ENCODE measurements at places on chromosomes 11 and 22.

DNA sequence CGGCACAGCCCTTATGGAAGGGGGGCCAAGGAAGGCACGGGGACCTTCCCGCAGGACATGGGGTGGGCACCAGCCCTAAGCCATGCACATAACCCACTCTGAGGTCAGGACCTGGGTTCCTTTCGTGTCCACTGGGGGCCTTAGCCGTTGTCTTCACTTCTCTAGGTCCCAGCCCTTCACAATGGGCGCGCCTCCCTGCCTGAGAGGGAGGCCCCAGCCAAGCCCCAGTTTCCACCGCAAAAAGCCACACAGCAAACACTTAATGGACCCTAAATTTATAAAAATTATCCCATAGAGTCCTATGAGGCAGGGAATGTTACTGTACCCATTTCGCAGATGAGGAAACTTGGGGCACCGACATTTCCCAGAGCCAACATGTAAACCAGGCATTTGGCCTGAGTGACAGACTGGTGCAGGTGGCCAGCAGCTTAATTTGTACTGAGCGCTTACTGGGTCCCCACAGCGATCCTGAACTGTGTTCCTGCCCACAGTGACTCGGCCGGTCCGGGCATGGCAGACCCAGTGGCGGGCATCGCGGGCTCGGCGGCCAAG is 1.2 kb downstream of the GAS2L1 start:
- no peak for DNase-seq

DNA sequence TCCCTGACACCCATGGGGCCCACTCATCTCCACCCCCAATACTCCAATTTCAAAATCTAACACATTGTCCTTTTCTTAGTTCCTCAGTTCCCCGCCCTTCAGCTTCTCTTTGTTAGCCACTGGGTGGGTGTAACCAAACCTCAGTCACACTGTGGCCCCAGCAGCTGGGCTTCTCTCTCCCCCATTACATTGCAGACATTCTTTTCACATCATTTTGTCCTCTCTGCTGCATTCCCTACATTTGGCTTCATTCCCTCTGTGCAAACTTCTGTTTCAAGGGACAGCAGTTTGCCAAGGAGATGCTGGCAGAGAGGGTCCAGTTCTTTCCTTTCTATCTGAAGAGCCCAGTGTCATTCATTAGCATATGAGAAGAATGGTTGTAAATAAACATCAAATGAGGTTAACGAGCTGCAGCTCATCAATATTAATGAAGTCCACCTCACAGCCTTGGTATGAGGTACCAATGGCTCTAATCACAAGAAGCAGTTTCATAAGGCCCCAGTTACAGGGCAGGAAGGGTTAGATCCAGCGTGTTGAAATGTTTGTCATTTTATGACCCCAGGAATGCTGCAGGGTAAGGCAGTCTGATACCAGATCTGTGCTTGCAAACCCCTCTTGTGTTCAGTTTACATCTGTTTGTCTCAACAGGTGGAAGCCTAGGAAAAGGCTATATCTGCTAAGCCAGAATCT is 72.3 kb downstream of the ARFGAP2 start:
- DNase-seq: no peak

DNA sequence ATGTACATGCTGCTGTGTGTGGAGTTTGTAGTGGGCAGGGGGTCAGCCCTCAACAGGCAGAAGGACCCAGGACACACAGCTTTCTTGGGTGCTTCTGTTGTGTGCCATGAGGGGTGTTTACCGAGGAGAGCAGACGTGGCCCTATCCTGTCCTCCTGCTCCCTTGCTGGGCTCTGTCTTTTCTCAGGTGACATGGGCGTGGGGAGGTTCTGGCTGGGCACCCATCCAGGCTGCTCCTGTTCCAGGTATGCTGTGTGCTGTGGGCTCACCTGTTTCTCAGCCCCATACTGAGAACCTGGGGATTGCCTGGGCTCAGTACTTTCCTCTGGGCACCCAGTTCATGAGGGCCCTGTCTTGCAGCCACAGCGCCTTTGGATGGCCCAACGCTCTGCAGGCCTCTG is 23.3 kb downstream of the MICALL1 start:
- DNase-seq: no peak

DNA sequence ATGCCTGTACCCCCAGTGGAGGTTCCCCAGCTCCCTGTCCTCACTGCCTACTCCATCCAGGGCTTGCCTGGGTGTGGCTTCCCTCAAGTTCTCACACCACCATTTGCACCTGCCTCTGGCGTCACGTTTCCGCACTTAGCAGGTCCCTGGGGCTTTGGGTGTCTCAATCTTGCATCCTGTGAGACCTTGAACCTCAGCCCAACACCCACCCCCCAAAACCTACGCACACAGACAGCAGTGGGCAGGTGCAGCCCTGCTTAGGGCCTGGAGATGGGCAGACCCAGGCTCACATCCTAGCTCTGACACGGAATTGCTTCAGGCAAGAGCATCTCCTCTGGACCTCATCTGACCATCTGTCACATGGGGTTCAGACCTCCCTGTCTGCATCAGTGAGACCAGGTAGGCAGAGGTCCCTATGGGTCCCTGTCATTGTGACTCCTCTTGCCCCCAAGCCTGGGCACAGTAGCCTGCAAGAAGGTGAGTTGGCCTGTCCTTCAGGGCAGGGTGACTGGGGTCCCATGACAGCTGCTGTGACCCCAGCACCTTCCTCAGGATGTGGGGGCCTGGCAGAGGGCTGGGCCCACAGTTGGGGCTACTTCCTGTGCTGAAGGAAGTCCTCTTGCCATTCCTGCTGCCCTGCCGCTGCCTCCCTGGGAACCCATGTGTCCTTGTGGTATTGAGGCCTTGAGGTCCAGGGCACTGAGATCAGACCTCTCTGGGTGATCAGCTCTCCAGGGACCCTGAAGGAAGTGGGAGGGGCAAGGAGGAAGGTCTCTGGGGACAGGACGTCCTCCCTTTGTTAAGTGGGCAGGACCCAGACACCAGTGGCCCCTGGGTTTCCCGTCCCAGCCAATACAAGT is 2.0 kb downstream of the SIPA1 start:
- no peak for DNase-seq

- peak; percentile 22 for DNase-seq
These were observed 6.8 kb downstream of the SLC35F2 start for GRCh38 chr11:107851704-107852310.

DNA sequence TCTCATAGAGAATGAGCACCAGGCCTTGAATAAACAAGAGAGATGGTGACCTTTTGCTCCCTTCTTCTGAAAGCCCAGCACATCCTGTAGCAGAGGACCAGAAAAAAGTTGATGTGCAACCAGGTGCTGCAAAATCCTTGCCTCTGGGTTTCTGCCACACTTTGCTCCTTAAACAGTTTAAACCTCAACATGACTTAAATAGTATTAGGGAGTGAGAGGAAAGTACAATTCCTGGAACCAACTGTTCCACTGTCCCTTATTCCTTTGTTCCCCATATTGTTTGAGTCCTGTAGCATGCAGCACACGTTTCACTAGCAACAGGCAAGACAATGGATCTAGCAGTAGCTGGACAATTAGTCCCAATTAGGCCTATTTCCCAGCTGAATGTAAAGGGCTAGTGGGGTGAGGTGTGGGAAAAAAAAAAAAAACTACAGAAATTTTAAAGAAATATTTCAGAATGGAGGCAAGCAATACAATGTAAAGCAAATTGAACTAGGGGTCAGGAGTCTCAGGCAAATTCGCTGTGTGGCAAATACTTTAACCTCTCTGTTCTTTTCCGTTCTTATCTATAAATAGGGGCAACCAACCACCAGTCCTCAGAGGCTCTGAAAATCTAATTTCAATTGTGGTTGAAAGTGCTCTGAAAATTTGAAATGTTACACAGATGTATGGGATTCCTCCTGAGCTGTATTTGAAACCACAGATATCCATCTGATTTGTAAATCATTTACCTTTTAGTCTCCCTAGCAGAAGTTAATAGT is 6.6 kb downstream of the MPPED2 start:
- DNase-seq: no peak

DNA sequence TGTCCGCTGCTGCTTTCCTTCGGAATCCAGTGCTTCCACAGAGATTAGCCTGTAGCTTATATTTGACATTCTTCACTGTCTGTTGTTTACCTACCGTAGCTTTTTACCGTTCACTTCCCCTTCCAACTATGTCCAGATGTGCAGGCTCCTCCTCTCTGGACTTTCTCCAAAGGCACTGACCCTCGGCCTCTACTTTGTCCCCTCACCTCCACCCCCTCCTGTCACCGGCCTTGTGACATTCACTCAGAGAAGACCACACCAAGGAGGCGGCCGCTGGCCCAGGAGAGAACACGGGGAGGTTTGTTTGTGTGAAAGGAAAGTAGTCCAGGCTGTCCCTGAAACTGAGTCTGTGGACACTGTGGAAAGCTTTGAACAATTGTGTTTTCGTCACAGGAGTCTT is 15.4 kb upstream of the ST14 start:
- DNase-seq: no peak

DNA sequence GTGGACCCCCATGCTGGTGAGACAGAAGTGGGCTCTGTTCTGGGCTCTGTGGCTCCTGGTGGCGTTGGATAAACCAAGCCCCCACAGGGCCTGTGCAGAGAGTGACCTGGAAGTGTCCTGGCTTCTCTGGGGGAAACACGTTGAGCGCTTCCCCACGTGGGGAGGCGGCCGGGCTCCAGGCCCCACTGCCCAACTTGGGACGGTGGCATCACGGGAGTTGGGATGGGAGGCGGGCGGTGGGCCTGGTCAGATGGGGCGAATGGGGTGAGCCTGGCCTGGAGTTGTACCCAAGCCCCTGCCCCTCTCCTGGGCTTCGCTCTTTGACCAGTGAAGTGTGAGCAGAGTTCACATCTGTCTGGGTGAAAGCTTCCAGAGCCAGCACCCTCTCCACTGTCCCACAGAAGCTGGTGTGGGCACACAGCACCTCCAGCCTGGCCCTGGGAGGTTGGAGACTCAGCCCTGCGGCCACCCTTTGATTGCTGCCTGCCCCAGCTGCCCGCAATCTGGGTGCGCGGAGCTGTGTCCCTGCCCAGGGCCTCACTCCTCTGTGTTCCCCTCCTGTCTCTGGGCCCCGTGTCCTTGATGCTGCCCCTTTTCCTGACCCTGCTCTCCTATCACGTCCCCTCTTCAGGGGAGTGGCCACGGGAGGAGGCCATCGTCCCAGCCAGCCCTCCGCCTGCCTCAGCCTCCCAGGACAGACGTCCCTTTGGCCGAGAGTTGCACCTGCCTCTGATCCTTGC is 14.2 kb downstream of the BRSK2 start:
- DNase-seq: no peak

DNA sequence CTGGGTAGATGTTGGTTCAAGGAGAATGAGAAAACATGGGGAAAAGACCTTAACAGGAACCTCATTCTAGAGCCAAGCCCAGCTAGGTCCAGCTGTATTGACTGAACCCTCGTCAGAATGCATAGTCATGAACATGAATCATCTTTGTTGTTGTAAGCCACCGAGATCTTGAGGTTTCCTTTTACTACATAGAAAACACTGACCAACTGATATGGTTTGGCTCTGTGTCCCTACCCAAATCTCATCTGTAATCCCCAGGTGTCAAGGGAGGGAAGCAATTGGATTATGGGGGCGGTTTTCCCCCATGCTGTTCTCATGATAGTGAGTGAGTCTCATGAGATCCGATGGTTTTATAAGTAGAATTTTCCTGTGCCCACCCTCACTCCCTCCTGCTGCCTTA is 19.4 kb upstream of the PHOX2A start:
- DNase-seq: peak; percentile 51

GRCh38 chr11:32432565-32432964 is 2.8 kb downstream of the WT1 start:
- DNase-seq: no peak

DNA sequence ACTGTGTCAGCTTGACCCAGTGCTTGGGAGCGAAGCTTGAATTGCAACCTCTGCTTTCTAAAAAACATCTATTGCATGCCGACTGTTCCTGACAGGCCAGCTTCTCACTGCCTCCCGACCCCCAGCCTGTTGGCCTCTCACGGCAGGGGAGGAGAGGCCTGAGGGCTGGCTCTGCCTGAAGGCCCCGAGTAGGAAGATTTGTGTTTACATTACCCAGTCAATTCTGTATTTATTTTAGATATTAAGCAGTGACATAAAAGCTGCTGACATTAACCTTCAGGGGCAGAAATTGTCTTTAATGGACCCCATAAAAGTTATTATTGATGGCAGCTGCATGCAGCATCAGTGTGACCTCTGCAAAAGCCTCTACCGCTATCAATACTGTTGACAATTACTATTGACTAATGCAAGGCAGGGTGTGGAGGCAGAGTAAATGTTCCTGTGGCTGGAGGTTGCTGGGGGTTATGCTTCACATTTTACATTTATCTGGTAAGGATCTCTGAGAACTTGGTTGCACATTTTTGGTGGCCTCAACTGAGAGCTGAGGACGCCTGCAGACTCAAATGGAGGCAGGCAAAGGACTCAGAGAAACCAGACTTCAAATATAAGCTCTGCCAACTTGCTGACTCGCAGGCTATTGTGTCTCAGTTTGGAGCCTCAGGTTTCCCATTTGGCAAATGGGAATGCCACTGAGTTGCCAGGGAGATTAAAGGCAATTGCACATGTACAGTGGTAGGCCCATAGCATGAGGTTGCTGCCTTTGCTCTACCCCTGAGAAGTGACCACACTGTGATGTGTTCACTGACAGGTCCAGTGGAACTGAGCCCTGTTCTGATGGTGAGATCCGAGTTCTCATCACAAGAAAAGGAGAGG is 380.5 kb downstream of the TENM4 start:
- no peak for DNase-seq

All from fibroblast of villous mesenchyme (primary cell).